T-helper 17 cell (primary cell): ENCODE measurements at places on chromosomes 5 and 9.

- no peak for DNase-seq
Observed at GRCh38 chr5:61280761-61281427, 51.2 kb upstream of the ZSWIM6 start.

DNA sequence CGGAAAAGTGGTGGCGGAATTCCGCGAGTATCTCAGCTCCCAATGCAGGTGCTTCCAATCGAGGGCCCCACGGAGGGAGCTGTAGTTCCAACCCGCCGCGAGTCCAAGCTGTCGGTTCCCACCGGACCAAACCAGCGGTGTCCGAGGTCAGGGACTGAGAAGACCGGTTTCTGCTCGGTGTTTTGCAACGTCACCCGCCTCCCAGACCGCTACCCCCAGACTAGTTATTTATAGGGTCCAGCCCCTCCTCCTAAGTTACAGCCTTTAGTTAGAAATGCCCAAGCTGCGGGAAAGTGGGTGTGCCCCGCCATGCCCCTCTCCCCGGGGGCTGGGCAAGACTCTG, 677 bp upstream of the MYORG start:
- DNase-seq, result no peak

- DNase-seq, result no peak
Observed at GRCh38 chr9:133369933-133370332, 5.9 kb downstream of the SURF4 start.

GRCh38 chr9:128902351-128903078, 18.3 kb upstream of the PHYHD1 start:
- DNase-seq, result peak; percentile 72

DNA sequence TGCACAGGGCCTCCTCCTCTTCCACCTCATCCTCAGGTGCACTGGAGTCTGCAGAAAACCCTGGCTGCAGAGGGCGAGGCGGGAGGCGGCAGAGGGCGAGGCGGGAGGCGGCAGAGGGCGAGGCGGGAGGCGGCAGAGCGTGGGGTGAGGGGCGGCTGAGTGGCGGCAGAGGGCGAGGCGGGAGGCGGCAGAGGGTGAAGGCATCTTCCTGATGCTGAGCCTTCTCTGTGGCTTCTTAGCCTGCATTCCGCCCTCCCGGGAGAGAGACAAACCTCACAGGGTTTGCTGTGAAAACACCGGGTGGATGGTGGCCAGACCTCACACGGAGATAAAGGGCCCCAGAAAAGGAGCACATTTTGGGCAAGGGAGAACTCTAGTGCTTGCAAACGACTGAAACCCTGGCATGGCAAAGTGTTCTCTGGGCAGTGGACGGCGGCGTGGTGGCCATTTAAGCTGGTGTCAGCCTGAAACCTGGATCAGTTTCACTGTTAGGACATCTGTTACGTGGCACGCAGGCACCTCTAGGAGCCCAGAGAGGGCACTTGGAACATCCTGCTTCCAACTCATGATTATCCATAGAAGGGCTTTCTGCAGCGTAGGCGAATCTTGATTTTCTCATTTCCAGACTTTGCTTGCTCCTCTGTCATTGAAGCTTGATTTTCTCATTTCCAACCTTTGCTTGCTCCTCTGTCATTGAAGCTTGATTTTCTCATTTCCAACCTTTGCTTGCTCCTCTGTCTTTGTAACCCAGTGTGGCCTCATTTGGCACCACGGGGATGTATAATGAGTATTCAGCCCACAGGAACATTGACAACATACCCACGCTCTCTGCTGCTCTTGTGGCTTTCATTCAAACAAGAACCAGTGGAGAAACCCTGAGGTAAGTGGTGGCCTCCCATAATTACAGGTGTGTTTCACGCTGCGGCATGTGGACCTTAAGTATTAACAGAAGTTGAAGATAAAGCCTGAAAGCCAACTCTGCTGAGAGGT, 16.3 kb upstream of the PLEKHG4B start:
- DNase-seq, result no peak

DNA sequence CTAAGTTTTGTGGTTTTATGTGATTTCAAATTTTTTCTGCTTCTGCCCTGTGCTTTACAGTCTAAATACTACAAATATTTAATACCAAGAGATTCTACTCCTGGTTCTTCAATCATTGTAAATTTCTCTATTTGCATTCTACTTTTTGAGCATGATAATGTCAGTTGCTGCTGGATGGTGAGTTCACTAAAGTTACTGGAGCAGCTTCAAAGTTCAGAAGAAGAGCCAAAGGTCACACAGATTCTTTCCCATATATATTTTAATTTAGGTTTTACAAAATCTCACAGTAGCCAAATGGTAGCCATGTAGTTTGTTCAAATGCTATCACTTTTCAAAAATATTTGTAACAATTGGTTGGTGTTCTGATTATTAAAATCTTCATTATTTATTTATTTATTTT, 378.7 kb downstream of the TMEM232 start:
- DNase-seq, result no peak

DNA sequence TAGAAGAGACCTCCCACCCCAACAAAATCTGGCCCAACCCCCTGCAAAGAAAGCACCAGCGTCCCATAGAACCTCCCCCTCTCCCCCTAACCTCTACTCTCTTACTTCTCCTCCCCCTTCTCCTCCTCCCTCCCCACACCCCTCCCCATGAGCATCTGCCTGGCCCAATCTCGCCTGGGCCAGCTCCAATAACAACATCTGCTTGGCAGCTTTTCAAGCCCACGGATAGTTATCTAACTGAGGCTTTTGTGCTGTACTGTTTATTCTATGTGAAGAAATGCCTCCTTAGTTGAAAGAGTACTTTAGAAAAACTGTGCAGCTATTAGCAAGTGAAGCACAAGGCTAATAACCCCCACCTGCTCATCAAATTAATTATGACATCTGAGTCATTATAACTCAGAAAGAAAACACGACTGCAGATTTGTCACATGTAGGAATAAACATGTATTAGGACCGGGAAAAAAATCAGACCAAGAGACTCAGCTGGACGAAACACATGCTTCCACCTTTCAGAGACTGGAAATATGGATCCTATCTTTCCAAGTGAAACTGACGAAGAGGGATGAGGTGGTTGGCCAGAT, 42.8 kb downstream of the NFIB start:
- DNase-seq, result no peak

DNA sequence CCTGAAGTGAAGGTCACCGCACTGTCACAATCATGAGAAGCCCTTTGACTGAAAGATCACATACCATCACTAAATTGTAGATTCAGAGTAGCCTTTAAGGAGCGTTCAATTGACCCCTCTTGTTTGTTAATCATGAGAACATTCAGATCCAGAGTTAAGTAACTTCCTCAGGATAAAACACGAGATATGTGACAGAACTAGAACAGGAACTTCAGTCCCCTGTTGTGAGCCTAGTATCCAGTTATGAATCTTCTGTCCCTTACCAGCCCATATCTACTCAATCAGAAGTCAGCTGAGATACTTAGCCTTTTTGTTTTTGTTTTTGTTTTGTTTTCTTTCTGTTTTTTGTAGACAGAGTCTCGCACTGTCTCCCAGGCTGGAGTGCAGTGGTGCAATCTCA, 547.3 kb downstream of the DTWD2 start:
- no peak for DNase-seq

DNA sequence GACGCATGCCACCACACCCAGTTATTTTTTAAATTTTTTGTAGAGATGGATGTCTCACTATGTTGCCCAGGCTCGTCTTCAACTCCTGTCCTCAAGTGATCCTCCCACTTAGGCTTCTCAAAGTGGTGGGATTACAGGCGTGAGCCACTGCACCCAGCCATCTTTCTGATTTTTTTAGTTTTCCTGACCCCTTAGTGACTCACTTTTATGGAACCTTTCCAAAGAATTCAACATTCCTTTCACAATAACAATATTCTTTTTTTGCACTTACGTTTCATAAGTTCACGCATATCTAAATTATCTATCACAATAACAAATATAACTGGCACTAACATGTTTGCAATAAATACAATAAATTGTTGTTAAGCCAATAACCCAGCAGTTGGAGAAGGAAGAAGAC, 8.5 kb downstream of the ELOVL7 start:
- DNase-seq, result no peak

DNA sequence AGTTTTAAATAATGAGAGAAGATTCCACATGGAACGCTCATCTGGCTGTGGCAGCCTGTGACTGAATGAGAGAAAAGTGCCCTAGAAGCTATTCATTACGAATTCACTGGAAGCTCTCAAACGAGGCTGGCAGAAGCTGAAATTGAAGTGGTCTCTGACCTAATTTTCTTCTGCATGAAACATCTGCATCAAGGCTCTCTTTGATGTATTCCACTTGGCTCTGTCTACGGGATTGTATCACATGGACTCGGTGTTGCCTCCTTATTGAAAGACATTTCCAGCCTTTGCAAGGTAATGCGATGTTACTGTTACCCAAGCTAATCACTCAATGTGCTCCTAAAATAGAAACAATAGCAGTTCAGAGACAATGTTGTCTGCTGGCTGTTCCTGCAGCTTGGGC, 246.9 kb upstream of the ZNF462 start:
- no peak for DNase-seq

- no peak for DNase-seq
Observed at GRCh38 chr9:109421026-109421970, 76.8 kb downstream of the PTPN3 start.

GRCh38 chr5:93017849-93018248, 563.2 kb downstream of the NR2F1-AS1 start:
- no peak for DNase-seq

GRCh38 chr9:124185413-124185812, 72.3 kb upstream of the NEK6 start:
- DNase-seq, result no peak

DNA sequence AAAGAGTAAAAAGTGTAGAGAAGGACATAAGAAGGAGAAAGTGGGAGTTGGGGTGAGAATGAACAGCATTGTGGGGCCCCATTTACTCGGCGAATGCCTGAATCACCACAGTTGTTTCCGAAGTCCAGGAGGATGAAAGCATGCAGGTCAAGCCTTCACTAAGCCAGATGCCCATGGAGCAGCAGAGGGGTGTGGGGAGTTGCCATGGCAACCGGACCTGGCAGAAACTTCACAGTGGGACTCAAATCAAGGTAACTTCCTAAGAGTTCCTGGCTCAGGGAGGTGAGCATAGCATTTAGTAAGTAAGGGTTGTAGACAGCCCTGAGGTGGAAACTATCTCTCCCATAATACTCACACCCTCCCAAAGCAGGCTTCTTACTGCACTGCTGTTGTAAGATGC, 357.1 kb downstream of the TRIM32 start:
- DNase-seq, result no peak

GRCh38 chr5:160555971-160556631, 134.4 kb downstream of the PTTG1 start:
- DNase-seq, result no peak

DNA sequence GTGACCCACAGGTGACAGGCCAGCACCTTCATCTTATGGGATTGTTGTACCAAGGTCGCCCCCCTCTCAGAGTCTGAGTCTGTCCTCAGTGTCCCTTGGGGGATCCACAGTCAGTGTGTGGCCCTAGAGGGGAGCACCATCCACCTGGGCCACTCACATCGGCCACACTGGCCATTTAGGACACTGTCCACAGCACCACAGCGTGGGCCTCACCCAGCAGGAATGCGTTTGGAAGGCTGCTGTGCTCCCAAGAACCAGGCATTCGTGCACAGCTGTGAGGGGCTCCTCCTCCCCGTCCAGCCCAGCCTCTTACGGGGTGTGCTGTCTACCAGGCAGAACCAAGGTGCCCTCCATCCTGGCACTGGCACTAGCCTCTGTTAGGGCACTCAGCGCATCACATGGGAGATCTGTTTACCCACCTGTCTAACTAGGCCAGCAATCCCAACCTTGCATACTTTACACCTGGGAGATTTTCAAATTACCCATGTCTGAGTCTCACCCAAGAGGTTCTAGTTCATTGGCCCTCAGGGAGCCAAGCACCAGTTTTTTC, 24.5 kb upstream of the UBE2QL1 start:
- DNase-seq, result no peak
